ENCODE measurements at places on chromosomes 1 and 21.
A peak's percentile ranks its signal among the peaks of the same experiment; 100 is the strongest.

GRCh38 chr1:157004327-157004726 lies 41.2 kb downstream of the ARHGEF11 start:
- DNase-seq = no peak

- no peak for DNase-seq
Measured at GRCh38 chr1:200775850-200776249, 37.2 kb downstream of the CAMSAP2 start.

DNA sequence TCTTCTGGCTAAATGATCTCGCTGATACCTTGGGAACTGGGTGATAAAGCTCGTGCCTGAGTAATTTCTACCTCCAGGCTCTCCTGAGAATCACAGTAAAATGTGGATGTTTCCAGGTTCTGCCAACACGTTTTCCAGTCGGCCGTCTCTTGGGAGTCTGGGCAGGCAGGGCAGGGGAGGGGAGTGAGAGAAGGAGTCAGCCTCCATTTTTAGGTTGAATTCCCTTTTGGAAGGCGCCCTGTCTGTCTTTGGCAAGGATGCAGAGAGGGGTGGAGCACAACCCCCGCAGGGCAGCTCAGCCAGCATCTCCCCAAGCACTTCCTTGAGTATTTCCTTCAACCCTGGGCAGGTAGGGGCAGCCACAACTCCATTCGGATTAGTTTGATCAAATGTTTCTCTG lies 15.5 kb upstream of the ACTRT2 start:
- no peak for DNase-seq

GRCh38 chr1:166418344-166418933 lies 251.6 kb upstream of the FAM78B start:
- no peak for DNase-seq

GRCh38 chr1:38014171-38014570 lies 1.6 kb downstream of the UTP11 start:
- DNase-seq = no peak

DNA sequence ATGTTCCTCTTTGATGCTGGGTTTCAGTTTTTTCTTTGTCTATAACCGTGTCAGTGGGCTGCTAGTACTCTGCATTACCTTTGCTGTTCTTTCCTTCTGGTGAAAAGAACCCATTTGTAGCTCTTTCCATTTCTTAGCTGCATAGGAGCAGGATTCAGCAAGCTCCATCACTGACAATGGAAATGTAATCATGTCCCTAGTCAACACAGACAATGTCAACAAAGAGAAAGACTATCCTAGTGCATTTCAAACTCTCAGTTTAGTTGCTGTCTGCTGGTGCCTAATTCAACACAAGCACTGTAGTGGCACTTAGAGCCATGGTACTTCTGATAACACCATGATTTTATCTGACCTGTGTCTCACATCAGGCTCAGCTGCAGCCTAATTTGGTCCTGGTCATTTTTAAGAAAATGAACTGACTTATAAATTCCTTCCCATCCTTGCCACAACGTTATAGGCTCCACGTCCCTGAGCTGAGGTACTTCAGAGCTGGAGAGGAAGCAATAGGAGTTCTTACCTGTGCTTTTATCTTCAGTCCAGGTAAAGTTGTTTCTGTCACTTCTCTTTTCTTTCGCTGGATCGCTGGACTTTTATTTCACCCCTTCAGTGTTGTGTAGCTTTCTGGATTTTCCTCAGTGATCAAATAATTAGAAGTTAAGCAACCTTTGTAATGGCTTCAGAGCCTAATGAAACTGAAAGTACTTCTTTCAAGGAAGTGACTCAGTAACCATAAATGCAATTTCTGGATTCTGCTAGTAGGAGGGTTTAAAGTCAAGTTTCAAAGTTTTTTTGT lies at the start of gene GBP3:
Gene GBP3, minus strand, starts transcription at position 700 of the 793 bp plus-strand sequence. CDS start 2,145 bp downstream, outside the sequence.
- DNase-seq = peak; percentile 27

DNA sequence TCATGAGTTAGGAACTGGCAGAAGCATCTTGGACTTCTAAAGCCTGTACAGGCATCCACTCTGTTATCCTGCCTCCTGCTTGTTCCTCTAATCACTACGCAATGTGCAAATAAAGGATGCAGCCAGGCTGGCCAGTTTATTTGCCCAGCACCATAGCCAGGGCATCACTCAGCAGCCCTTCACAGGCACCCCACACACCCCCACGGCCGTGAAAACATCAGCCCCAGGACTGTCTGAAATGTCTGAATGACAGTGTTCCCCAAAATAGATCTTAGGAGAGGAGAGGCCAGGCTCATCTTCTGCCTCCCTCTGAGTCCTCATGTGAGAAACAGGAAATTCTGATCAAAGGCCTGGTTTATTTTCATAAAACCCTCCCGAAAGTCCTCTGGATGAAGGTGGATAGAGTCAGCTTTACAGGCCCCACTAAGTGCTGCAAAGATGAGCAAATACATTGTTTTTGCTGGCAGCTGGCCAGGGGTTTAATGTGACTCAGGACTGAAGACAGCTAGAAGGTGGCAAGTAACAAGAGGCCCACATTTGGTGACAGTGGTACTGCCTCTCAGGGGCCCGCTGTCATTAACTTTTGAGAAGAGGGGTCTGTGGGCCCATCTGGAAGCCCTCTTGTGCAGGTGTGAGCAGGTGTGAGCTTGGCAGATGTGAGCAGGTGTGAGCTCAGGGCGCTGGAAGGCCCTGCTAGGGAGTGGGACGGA lies 32.9 kb downstream of the GRHL3 start:
- DNase-seq = no peak

GRCh38 chr1:1432951-1433803 lies 2.3 kb upstream of the VWA1 start:
- DNase-seq = no peak

DNA sequence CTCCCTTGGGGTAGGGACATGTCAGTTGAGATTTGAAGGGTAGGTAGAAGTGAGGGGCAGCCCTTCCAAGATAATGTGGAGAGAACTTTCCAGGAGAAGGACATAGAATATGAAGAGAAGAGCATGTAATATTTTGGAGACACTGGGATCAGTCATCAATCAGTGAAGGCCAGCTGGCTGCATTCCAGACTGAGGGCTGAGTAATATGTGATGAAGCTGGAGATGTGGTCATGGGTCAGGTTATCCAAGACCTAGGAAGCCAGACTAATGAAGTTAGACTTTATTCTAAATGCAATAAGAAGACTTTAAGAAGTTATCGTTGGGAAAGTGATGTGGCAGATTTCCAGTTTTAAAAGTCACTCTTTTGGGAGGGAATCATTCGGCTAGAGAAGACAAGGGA lies 262.0 kb downstream of the HMCN1 start:
- peak; percentile 25 for DNase-seq

- no peak for DNase-seq
Measured at GRCh38 chr1:53476579-53476978, 17.4 kb downstream of the DMRTB1 start.

- no peak for DNase-seq
Measured at GRCh38 chr21:35057428-35057827, 8.3 kb upstream of the RUNX1 start.

GRCh38 chr1:221793439-221794078 lies 51.7 kb upstream of the DUSP10 start:
- no peak for DNase-seq

DNA sequence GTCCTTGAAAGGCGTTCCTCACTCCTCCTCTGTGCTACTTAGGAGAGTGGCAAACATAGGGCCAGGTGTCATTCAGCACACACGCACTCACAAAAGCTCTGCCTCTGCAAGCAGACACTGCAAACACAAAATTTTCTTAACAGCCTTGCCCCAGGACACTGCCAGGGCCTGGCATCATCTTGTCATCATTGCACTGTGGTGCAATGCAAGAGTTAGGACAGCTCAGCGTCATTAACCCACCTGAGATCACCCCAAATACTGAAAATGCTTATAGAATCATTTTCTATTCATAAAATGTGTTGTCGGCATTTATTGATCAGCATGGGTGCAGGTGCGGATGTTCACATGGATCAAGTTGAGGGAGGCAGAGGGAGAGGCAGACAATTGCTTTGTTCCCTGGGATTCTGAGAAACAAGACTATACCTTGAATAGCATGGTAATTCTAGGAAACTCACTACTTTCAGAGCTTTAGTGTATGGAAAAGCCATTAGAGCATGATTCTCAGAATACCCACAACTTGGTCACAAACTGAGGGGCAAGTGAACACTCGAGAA lies 3.0 kb downstream of the ADAM30 start:
- DNase-seq = no peak

DNA sequence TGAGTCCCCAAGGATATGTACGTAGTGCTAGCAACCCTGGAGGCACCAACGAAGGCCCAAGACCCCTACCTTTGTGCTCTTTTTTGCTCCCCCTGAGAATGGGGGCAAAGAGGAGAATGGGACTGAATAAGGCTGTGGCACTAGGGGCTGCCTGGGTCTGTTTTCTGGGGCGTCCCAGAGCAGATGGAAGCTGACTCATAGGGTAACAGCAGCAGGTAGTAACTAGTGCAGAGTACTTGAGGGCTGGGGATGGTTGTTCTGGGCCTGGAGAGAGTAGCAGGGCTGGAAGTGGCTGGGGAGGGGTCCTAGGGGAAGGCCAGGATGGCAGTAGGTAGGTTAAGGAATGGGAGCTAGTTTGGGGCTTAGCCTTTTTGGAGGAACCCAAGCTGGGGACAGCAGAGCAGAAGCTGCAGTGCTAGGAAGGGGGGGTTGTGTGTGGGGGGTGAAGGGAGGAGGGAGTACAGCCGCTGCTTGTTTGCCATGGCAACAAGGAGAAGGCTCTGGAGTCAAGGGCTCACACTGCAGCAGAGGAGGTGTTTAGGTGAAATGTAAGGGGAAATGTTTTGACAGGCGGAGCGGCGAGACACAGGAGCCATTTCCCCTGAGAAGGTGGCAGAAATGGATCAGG lies 1.8 kb downstream of the NCDN start:
- DNase-seq = no peak

GRCh38 chr1:160454371-160455152 lies 54.2 kb downstream of the VANGL2 start:
- no peak for DNase-seq

- DNase-seq = no peak
Measured at GRCh38 chr1:11740258-11741192, 4.6 kb downstream of the AGTRAP start.
